ENCODE measurements at places on chromosomes 12 and 14. TPM values are rescaled to one million over a fixed set of nuclear protein-coding genes. Genes with fewer than 3 reads are reported as not detected.

PAH gene
- not detected for total RNA-seq

SERPINA4 gene
- not detected for total RNA-seq

FAM222A gene
- total RNA-seq: 2.3 TPM

GPR68 gene
- 18.8 TPM for total RNA-seq

KCNH3 gene
- total RNA-seq: 1.2 TPM

TIMELESS gene
- 7.3 TPM for total RNA-seq

CPM gene
- total RNA-seq: 5.6 TPM

PKP2 gene
- 0.69 TPM for total RNA-seq

ZC2HC1C gene
- 0.99 TPM for total RNA-seq

LBHD2 gene
- not detected for total RNA-seq

OAS2 gene
- total RNA-seq: 82.2 TPM

UNC79 gene
- total RNA-seq: not detected

TRPV4 gene
- not detected for total RNA-seq

SLC5A8 gene
- not detected for total RNA-seq

TMEM263 gene
- total RNA-seq: 33.2 TPM

CELA1 gene
- total RNA-seq: not detected

DTX1 gene
- total RNA-seq: 7.8 TPM

PMCH gene
- total RNA-seq: 1.6 TPM

KRT72 gene
- total RNA-seq: 1.3 TPM
